ENCODE measurements at places on chromosomes 12 and 14.

GRCh38 chr14:84750763-84751554 lies 779.0 kb upstream of the FLRT2 start:
- DNase-seq = no peak

- DNase-seq = no peak
Measured at GRCh38 chr12:119802472-119802871, 74.6 kb downstream of the CIT start.

DNA sequence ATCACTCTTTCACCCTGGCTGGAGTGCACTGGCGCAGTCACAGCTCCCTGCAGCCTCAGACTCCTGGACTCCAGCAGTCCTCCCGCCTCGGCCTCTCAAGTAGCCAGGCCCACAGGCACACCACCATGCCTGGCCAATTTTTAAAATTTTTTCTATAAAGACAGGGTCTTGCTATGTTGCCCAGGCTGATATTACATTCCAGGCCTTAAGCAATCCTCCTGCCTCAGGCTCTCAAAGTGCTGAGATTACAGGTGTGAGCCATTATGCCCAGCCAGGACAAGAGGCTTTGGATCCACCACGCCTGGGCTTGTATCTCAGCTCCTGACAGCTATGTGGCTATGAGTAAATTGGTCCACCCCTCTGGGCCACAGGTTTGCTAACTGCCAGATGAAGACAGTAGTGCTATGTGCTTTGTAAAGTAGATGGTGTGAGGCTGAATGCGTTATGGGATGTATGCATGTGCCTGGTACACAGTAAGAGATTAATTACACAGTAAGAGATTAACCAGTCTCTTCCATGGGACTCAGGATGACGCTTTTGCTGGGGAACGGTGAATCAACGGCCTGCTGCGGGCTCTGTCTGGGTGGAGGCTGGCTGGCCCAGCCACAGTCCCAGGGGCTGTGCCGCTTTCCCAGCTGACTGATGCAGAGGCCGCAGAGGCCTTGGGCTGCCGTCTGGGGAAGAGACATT lies 53.3 kb upstream of the NCOR2 start:
- no peak for DNase-seq

GRCh38 chr14:32934073-32934880 lies 4.4 kb upstream of the NPAS3 start:
- DNase-seq = no peak

DNA sequence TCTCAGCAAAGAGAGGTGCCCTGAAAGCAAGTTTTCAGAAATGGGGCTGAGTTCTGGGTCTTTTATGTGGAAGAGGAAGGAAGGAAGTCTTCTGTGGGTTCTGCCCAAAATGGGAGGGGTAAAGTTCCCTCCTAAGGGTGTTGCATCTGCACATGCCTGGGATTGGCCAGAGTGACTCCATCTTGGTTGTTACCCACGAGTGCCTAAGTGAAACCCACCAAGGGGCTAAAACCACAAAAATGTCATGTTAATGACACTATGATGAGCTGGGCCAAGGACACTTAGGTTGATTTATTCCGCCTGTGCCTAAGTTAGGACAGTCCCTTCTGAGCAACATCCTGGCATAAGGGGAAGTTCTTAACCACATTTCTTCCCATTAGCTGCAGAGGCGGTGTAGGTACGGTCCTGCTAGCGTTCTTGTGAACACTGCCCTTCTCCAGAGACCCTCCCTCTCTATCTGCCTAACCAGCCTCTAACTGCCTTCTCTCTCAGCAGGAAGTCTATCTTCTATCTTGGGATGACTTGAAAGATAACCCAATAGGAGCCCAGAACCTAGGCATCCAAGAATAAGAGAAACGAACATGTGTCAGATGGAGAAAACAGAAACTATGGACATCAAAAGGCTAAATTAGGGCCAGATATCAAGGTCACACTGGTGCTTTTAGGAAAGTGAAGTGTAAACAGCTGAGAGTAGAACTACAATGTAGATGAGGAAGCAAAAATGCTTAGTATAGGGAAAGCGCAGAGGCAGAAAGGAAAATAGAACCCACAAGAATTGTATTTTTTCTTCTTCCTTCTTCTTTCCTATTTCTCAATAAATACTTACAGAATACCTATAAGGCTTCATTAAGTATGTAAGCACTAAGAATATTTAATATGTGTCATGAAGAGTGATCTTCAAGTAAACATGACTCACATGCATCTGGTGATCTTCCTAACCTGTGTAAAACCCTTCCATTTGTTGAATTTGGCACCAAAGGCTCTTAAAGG lies 104.2 kb upstream of the AMN1 start:
- DNase-seq = no peak

- DNase-seq = no peak
Measured at GRCh38 chr14:80850197-80850814, 91.2 kb downstream of the CEP128 start.
